Stimulated activated CD8-positive, alpha-beta memory T cell treated with anti-CD3 and anti-CD28 coated beads, Interleukin-7, amount 100 ng/mL, for 1 hour (primary cell): ENCODE measurements at places on chromosomes 7 and 10.

- DNase-seq = no peak
These were observed 151.1 kb upstream of the SHH start for GRCh38 chr7:155963356-155963755.

DNA sequence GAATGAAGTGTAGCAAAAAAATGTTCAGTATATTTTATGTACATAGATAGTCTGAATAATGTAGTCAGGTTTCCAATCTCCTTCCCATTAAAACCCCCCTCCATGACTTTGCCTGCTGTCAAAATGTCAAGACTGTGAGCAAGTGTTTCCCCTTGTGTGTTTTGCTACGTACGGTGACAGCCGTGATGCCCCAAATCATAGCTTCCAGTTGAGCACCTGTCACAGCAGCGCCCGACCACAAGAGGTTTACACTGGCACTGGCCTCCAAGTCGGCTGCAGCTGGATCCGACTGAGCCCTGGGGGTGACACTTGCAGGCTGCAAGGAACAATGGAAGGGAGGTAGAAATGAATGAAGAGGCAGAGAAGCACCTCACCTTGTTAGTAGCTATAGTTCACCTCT, 62.3 kb downstream of the LAMB4 start:
- no peak for DNase-seq

- no peak for DNase-seq
These were observed 29.8 kb downstream of the ZMIZ1 start for GRCh38 chr10:79098596-79099015.

- no peak for DNase-seq
These were observed 41.9 kb downstream of the PRPF18 start for GRCh38 chr10:13628661-13629060.

- DNase-seq = no peak
These were observed 28.8 kb upstream of the HECTD2 start for GRCh38 chr10:91381257-91381891.

DNA sequence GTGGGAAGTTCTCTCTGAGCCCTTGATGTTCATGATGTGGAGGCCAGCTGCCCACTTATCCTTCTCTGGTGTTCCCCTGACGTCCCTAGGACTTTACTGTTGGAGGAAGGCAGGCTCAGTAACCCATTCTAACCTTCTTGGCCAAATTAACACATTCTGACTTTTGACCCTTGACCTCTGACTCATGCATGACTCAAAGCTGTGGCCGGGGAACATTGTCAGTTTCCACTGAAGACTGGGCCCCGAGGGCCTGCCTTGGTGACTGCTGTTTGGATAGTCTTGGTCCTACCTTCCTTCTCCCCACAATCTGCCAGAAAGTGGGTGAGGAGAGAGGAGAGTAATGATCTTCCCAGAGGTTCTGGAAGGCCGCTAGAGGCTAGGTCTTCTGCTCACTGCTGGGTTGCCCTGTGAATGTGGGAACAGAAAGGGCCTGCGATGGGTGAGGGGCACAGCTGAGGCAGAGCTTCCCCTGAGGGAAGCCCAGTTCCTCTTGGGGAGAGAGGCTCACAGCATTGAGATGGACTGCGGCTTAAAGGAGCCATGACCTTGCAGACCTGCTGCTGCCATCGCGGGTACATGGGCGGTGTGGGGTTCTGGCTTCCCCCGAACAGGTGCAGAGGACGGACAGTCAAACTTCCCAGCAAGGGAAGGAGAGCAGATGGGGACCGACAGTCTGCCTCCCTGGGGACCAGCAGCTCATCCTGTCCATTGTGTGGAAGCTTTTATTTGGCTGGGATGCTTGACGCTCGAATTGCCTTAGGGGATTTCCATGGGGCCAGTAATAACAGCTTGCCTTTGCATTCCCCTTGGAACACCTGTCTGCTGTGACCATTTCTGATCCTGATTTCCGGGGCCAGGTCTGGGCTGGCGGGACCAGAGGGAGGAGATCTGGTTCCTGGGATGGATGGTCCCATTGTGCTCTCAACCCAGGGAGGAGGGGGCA, 43.8 kb downstream of the ADAMTS14 start:
- no peak for DNase-seq

GRCh38 chr7:11699666-11700065, 132.3 kb downstream of the THSD7A start:
- no peak for DNase-seq

- DNase-seq = no peak
These were observed 97.3 kb downstream of the AKR1D1 start for GRCh38 chr7:138173548-138173947.

GRCh38 chr10:61541960-61542359, 88.8 kb upstream of the TMEM26 start:
- no peak for DNase-seq

GRCh38 chr10:85614981-85615380, 751.6 kb downstream of the GRID1 start:
- no peak for DNase-seq

DNA sequence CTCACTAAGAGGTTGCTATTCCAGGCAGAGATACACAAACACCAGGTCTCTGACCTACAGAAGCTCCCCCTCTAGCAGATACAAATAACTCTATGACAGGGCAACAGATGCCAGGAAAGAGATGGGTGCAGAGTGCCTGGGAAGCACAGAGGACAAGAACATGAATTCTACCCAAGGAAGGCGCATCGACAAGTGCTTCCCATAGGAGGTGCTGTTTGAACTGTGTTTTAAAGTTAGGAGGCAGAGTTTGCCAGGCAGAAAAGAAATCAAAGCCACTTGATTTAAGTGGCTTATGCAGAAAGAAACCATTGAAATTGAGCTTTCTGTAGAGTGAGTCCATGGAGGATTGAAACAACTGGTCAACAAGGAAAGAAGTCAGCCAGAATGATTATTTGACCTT, 35.3 kb upstream of the EGR2 start:
- DNase-seq = no peak

GRCh38 chr7:75793676-75794075, 19.9 kb downstream of the CCL24 start:
- DNase-seq = no peak

GRCh38 chr10:44323838-44324237, 61.1 kb downstream of the CXCL12 start:
- no peak for DNase-seq

- DNase-seq = peak; percentile 20
These were observed 81.7 kb downstream of the RNF216 start for GRCh38 chr7:5699467-5700384.

- DNase-seq = no peak
These were observed 112.8 kb upstream of the STEAP1B start for GRCh38 chr7:22612776-22613175.

DNA sequence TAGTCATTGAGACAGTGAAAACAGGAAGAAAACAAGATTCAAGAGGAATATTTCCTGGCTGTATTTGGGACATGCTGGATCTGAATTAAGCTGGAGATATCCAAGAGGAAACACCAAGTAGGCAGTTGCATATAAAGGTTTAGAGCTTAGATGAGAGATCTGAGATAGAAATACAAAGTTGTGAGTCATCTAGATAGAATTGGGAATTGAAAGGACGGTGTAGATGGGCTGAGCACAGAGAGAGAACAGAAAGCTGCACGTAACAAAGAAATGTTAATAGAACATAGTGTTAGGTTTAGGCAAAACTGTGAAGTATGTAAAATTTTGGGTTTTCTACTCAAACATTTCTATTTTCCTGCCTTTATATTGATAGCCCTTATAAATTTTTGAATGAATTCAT, 218.5 kb upstream of the TMEM196 start:
- DNase-seq = no peak

- no peak for DNase-seq
These were observed 63.5 kb downstream of the HIPK2 start for GRCh38 chr7:139714163-139714901.

GRCh38 chr7:158924956-158925355, 68.6 kb downstream of the DYNC2I1 start:
- no peak for DNase-seq

DNA sequence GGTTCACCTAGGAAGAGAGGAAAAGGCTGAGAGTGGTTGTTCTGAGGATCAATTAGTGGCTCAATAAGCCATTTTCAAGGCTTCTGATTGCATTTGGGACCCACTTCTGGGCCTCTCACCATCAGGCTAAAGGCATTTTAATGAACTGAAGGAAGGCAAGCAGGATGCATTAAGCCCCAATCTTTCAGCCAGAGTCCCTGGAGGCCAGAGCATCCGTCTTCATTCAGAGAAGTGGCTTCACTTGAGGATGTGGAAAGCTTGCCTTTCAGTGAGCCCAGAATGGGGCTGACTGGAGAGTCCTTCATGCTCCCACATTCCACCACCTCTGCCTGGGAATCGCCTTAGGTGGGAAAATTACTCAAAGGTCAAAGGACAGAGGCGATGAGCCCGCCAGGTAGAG, 41.8 kb downstream of the COL17A1 start:
- DNase-seq = no peak

DNA sequence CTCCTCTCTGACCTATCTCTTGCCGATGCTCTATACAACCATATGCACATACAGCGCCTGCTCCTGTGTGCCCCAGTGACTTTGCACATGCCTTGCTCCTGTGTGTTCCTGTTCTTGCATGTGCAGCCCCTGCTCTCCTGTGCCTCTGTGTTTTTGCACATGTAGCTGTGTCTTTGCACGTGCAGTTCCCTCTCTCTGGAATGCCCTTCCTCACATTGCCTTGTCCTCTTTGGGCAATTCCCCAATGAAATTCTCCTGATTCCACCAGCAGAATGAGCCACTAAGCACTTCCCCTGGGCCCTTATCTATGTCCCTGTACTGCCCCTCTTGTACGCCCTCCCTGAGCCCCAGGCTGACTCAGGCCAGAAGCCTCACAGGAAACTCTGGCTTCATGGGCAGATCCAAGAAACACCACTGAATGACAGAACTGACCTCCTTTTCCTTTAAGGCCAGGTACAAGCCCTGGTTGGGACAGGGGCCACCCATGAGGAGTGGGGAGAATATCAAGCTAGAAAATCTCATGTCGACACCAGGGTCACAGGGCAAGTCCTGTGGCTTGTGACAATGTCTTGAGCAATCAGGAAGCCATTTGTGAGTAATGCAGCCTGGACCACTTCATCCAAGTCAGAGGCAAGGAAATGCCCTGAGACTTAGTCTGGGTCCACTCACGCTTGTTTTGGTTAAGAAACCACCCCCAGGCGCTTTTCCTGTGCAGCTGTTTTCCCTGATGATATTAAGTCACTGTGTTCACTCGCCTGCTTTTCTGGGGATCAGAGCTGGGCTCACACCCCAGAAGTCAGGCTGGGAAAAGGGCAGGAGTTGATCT, 1.9 kb upstream of the ARHGAP22 start:
- no peak for DNase-seq

- DNase-seq = no peak
These were observed 7.6 kb downstream of the STARD3NL start for GRCh38 chr7:38185395-38186307.

- no peak for DNase-seq
These were observed 7.6 kb upstream of the PDE1C start for GRCh38 chr7:32077806-32078205.

DNA sequence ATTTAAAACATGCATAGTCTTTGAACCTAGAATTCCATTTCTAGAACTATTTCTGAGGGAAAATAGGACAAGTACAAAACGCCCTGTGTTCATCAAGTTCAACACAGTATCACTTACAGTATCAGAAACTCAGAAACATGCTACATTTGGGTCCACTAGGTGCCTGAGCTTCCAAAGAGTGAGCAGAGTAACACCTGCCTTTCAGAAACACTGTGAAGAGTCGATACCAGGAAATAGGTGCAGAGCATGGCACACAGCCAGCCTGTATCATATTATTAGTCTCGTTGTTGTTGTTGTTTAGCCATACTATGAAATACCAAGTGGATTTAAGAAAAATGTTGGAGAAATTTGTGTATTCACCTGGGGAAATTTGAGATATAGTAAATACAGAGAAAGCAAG, 392.1 kb upstream of the MGMT start:
- no peak for DNase-seq

DNA sequence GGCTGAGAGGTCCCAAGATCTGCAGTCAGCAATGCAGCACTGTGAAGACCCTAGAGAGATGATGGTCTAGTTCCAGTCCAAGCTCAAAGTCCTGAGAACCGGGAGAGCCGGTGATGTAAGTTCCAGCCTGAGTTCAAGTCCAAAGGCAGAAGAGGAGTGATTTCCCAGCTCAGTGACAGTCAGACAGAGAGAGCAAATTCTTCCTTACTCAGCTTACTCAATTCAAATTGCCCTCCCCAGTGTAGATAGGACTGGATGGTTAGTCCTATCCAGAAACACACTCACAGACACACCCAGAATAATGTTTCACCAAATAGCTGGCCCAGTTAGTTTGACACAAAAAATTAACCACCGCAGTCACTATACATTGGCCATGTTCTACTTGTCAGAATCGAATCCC, 185.5 kb upstream of the MYO3A start:
- DNase-seq = no peak

DNA sequence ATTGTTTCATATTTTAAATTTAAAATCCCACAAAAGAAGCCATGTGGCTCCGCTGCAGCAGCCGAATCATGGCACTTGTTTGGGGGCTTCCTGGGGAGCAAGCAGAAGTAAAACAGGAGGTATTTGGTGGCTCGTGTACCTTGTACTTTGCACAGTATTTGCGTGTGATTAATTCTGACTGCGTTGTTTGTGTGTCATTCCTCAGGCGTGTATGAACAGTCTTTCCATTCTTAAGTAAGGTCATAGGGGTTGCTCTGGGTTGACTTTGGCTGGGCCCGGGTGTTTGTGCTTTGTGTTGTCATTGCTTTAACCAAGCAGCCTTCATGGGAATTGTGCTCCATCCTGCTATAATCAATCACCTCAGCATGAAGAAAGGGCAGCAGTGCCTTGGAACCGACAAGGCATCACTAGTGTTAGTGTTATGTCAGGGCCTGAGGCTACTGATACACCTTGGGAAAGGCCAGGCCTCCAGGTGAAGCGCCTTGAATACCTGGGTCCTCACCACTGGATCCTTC, 182.4 kb downstream of the ARHGAP21 start:
- no peak for DNase-seq

DNA sequence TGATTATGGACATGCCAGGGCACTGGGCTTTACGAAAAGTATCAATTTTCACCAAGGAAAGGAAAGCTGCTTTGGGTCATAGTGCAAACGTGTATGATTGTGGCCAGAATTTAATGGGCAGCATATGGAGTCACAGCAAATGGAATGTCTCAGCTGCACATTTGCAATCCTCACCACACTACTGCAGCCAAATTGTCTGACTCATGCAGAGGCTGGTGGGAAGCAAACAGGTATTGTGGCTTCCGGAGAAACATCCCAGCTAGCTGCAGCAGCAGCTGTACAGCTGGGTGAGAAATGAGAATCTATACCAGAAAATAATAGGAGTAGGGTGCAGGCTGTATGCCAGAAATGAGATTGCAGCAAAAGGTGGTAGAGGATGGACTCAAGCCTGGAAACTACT, 374.7 kb upstream of the VWC2 start:
- no peak for DNase-seq

GRCh38 chr10:21281765-21282484, 243.6 kb downstream of the SKIDA1 start:
- no peak for DNase-seq

GRCh38 chr10:25048450-25048849, 32.0 kb downstream of the THNSL1 start:
- DNase-seq = no peak

- no peak for DNase-seq
These were observed 23.6 kb upstream of the COBL start for GRCh38 chr7:51340029-51340838.
